ENCODE measurements at places on chromosomes 7 and 10.

GRCh38 chr7:148747274-148747673, 48.6 kb downstream of the CUL1 start:
- DNase-seq, result no peak

DNA sequence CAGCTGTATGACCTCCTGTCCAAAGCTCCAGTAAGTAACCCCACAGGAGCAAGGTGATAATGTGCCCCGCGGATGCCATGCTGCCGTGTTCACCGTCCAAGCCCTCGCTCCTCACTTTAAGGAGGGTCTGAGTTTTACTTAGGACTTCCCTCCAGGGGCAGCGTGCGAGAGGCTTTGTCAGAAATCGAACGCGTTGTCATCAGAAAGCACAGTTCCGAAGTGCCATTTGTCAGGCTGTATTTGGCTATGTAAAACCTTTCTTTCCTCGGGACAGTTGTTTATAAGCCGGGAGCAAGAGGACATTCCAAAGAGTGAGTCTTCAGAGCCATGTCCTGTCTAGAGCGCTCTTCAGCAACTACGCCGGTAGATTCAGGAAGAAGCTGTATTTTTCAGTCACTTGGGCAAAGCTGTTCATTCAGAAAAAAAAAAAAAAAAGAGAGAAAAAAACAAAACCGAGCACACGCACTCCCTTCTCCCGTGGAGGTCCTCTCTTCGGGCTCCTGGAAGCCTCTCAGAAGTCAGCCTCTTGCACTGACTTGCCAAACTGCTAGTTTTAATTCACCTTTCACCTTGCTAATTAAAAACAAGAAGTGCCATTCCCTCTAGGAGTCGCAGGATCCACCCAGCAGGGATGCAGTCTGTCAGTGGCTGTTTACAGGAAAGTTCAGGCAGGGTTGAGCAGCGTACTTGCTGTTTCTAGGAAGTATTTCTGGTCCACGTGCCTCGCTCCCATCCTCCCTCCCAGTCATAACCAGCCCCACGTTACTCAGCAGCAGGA, at the start of gene SEMA3E:
SEMA3E (minus strand) TSS at position 676 of the 778 bp plus-strand sequence.
- DNase-seq, result no peak

DNA sequence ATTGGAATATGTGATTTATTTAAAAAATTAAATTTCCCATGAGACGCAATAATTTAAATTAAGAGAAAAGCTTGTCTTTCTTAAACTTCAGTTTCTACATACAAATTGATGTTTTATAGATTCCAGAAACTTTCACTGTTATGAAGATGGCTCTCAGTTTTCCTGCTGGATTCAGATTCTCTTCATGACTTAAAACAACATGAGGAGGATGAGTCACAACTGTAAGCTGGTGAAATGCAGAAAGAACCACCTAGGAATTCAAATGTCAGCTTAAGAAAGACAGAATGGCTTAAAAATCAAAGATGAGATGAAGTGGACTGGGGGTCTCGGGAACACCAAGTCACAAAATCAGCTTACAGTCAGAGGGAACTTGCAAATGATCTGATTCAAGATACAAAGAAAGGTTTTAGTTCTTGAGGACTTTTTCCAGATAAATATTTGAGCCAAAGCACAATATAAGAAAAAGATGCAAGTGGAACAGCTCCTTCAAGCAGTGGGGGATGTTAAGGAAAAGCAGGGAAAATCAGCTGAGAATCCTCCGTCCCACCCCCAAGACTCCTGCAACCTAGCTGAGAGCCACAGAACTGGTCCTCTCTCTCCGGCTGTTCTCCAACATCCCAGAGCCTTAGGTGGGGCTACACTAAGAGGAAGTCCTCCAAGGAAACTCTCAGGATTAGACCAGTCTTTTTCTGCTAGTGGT, 279.8 kb downstream of the KCNMA1 start:
- no peak for DNase-seq

- DNase-seq, result no peak
Measured at GRCh38 chr7:28195910-28196620, 15.5 kb upstream of the JAZF1 start.

DNA sequence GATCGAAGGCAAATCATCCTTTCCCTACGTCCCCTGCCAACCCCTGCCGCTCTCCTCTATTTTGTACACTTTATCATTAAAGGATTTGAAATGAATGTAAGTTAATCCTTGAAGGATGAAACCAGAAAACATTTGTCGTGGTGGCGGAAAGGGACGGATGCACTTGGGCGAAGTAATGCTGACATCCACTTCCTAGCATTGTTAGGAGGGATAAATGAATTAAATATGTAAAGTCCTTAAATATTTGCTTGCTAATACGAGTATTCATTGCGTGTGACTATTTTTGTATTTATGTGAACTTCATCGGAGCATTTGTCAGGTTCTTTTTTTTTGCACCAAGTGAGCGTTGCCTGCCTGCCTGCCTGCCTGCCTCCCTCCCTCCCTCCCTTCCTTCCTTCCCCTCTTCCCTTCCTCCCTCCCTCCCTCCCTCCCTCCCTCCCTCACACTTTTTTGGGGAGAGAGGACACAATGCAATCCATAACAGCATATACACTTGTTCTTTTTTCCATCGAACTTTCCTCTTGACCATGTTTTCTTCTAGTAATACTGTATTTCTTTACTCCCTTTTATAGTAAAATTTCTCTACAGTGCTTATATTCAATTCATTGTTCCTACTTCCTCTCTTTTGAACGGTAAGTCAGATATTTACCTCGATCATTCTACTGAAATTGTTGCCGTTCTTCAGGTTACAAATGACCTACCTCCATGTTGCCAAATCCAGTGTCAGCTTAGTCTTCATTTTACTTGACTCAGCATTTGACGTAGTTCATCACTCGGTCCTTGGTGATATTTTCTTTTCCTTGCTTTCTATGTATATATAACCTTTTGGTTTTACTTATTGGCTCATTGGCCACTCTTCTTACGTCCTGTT, 831 bp downstream of the CCDC7 start:
- DNase-seq, result no peak

DNA sequence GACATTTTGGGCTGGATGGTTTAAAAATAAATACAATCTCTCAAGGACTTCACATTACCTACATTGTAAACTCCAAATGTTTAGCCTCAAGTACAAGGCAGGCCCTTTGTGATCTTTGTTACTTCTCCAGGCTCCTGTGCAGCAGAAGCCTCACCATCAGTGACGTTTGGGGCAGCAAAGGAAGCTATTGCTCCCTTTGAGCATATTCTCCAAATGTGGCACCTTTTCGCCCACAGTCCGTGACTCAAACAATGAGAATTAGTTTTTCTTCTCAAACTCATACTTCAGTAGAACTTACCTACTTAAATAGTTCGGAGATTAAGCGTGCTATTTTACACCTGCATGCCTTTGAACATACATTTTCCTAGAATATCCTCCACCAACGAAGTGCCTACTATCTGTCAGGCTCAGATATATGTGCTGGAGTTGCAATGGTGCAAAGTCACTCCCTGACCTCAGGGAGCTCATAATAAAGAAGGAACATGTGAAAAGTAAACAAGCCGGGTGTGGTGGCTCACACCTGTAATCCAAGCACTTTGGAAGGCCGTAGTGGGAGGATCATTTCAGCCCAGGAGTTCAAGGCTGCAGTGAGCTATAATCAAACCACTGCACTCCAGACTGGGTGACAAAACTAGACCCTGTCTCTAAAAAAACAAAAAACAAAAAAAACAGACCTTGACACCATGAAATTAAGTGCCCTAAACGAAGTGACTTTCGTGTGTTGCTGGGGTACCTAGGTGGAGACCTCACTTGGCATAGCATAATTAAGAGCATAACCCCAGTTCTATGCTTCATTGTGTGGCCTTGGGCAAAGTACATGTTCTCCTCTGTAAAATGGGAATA, 1.2 kb upstream of the ABCF2 start:
- no peak for DNase-seq

GRCh38 chr10:1858547-1858946, 121.2 kb upstream of the ADARB2 start:
- no peak for DNase-seq

DNA sequence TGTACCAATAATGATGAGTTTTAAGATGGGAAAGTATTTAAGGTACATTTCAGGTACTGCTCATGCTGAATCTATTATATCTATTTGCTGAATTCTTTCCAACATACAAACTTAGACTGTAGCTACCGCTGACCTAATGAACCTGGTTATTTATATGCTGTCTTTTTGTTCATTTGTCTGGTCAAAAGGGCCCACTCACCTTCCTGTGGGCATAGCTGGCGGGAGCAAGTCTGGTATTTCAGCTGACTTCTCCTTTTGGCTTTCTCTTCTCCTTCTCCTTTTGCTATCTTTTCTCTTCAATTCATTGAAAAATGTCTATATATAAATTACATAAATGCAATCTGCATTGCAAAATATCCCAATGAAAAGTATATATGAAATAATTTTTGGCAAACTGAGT, 9.5 kb downstream of the PLXDC2 start:
- no peak for DNase-seq

GRCh38 chr10:119910689-119911088, 18.2 kb downstream of the SEC23IP start:
- no peak for DNase-seq

GRCh38 chr7:21364801-21365271, 63.0 kb upstream of the SP4 start:
- DNase-seq, result no peak

GRCh38 chr7:27176524-27176845, 2.4 kb upstream of the HOXA10 start:
- no peak for DNase-seq

- DNase-seq, result no peak
Measured at GRCh38 chr7:44884621-44885393, 523 bp downstream of the PURB start.

GRCh38 chr10:108469940-108470339, 1305.4 kb upstream of the SORCS1 start:
- no peak for DNase-seq

DNA sequence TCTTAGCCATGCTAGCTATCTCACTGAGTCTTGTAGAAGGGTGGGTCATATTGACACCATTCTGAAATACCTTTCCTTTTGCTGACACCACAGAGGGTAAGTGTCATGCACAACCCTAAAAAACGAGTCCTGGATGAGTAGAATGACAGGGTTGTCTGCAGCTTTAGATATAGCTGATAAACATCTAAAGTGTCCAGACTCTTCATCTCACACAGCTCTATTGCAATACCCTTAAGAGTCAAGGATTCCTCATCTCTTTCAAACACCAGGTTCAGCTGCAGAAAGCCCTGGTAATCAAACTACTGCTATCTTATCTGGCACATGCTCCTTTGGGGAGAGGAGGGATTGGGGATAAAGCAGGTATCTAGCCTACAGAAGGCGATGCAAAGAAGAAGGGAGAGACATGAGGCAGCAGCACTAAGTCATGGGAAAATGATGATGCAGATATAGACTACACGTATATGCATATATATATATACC, 127.0 kb downstream of the ANK3 start:
- no peak for DNase-seq

DNA sequence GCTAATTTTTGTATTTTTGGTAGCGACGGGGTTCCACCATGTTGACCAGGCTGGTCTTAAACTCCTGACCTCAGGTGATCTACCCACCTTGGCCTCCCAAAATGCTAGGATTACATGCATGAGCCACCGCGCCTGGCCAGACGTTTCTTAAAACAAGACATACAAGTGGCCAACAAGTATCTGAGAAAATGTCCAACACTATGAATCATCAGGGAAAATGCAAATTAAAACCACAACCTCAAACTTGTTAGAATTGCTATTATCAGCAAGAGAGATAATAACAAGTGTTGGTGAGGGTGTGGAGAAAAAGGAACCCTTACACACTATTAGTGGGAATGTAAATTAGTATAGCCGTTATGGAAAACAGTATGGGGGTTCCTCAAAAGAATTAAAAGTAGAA, 148.6 kb downstream of the SUGCT start:
- no peak for DNase-seq

DNA sequence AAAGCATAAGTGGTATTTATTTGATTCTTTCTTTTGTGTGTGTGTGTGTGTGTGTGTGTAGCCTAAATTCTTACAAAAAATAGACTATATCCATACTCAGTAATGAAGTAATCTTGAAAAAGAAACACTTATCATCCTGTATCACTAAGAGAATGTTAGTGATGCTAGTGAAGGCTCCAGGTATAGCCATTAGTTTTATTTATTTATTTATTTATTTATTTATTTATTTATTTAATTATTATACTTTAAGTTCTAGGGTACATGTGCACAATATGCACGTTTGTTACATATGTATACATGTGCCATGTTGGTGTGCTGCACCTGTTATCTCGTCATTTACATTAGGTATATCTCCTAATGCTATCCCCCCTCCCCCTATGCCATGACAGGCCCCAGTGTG, 436.0 kb downstream of the HTR7 start:
- DNase-seq, result no peak

DNA sequence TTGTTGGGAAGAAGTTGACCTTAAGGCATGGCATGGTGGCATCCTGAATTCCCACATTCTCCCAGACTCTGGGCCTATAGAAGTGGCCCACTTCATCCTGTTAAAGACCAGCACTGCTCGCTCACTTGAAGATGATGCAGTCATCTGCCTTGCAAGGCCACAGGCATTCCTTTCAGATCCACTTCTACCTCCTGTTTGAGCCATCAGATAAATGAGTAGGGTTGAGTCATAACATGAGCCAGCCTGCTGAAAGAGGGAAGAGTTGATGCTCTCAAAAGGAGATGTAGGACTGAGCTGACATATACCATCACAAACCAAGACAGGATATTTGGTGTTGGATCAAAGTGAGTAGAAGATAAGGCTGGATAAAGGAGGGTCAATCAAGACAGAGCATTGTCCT, 1.5 kb upstream of the EBLN1 start:
- no peak for DNase-seq

GRCh38 chr10:121608469-121609190, 10.4 kb upstream of the FGFR2 start:
- DNase-seq, result peak; percentile 9

DNA sequence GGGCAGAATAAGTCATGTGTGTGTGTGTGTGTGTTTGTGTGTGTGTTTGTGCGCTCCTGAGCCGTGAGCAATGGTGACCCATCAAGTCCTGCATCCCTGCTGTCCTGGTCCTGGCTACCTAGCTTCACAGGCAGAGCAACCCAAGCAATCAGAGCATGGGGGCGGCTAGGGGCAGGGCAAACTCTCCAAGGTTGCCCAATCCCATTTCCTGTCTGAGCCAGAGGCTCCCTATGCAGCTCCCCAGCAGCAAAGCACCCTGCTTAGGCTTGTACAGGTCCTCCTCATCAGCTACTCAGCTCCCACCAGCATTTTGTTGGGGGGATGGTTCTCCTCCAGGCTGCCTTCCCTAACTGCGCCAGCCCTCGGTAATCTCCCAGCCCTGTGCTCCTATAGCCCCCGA, 31.1 kb upstream of the CRHR2 start:
- no peak for DNase-seq

DNA sequence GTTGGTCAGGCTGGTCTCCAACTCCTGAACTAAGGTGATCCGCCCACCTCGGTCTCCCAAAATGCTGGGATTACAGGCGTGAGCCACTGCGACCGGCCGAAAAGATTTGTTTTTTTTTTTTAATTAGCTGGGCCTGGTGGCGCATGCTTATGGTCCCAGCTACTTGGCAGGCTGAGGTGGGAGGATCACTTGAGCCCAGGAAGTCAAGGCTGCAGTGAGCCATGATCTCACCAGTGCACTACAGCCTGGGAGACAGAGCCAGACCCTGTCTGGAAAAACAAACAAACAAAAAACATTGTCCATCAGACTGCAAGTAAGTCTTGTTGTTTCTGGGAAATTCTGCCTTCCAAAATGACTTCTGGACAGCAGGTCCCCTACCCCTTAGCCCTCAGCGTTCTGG, 16.3 kb upstream of the ZNF212 start:
- DNase-seq, result no peak

- DNase-seq, result no peak
Measured at GRCh38 chr7:134649226-134649775, 2.6 kb downstream of the BPGM start.

Measured in activated CD4-positive, alpha-beta T cell treated with anti-CD3 and anti-CD28 coated beads for 24 hours (primary cell).